ENCODE measurements at places on chromosomes 6 and 20. TPM values are rescaled to one million over a fixed set of nuclear protein-coding genes. Genes with fewer than 3 reads are reported as not detected.

The ME1 gene
- not detected for polyA plus RNA-seq

The TXLNB gene
- 0.35 TPM for polyA plus RNA-seq

The ANKEF1 gene
- polyA plus RNA-seq, result 4.8 TPM

The COL10A1 gene
- polyA plus RNA-seq, result 0.12 TPM

The TP53TG5 gene
- 0.16 TPM for polyA plus RNA-seq

The RIMS4 gene
- polyA plus RNA-seq, result not detected

The MDFI gene
- not detected for polyA plus RNA-seq

The YWHAB gene
- 507 TPM for polyA plus RNA-seq

The SLCO4A1 gene
- polyA plus RNA-seq, result 0.29 TPM

The MYL9 gene
- 0.80 TPM for polyA plus RNA-seq

The MYMX gene
- not detected for polyA plus RNA-seq

The ZC2HC1B gene
- polyA plus RNA-seq, result not detected

The MLN gene
- not detected for polyA plus RNA-seq

The SCAF8 gene
- polyA plus RNA-seq, result 11.2 TPM

The TNNC2 gene
- polyA plus RNA-seq, result 1.2 TPM

The MAN1A1 gene
- polyA plus RNA-seq, result 23.1 TPM

The GPX5 gene
- polyA plus RNA-seq, result not detected

The NKAIN4 gene
- not detected for polyA plus RNA-seq

The PNLDC1 gene
- polyA plus RNA-seq, result not detected

The IL17F gene
- not detected for polyA plus RNA-seq

All from naive B cell (primary cell).